Fibroblast of skin of left biceps (primary cell): ENCODE measurements at places on chromosomes 2 and 18.
A peak's percentile ranks its signal among the peaks of the same experiment; 100 is the strongest.

- DNase-seq = peak; percentile 70
Measured at GRCh38 chr2:118292991-118293390, 204.7 kb downstream of the INSIG2 start.

DNA sequence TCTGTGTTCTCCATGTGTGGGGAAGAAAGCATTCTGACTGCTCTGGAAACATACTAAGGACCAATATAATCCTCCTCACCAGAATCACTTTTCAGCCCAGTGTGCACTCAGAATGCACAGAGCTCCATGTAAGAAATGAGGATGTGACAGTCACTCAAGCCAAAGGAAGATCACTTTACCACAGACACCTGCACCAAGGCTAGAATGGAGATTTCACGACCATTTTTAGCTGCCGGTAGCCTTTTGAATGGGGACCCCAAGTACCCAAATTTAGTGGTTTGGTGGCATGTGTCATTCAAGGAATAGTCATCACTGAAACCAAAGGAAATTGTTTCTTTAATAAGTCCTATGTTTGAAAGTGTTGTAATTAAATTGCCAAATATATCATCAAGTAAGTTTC, 613.2 kb upstream of the ACVR2A start:
- no peak for DNase-seq

GRCh38 chr18:64720781-64721464, 572.0 kb upstream of the LINC00305 start:
- no peak for DNase-seq

DNA sequence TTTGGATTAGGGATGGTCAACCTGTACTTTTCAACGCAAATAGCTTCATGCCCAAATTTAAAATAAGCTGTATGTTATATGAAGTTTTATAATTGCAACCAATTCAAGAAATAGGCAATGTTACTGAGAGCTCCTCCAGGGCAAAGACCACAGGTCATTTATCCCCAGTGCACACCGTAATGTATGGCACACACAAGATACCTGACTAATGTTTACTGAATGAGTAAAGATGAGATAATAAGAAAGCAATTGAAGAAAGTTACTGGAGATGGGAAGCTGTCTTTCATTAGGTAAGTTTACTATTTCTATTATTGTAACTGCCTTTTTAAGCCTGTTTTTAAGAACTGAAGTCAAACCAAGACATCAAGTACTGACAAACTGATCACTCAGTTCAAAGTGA, 184.5 kb upstream of the VRK2 start:
- no peak for DNase-seq

- no peak for DNase-seq
Measured at GRCh38 chr2:159600752-159601151, 15.6 kb downstream of the BAZ2B start.

DNA sequence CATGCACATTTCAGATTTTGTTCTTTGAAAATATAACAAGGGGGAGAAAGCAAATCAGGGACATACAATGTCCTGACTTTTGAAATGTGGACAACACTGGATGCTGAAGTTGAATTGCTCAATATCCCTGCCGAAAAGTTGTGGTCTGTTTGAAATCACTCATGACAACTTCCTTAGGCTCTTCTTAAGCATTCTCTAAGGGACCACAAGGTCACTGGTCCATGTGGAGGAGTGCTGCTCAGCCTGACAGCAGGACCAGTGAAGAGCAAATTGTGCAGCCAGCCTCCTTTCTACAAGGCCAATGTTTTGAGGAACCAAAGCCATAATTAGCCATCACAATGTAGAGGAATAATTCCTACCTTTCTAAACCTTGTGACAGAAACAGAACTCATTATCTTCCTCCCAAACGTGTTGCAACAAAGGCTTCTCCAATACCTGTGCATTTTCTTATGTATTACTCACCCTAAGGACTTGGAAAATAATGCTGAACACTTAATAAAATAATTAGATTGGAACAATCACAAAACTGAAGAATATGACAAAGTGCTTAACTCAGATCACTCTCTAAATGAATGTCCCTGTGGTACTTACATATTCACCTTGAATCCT, 1477.6 kb upstream of the NXPH2 start:
- no peak for DNase-seq

DNA sequence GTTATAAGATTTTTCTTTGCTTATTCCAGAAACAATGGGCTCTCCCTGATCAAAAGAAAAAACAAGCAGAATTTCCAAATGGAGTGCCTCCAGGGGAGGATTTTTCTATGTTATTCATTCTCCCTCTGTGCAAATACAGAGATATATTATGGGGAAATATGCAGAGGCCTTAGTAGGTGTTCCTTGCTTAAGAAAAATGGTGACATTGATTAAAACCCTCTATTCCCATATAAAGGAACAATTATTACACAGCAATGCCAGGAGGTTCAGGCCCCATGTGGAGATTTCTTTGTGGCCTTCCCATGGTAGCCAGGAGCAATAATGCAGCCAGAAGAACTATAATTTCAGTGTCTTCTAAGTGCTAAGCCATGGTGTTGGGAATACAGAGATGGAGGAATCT, 255.9 kb upstream of the CXCR4 start:
- no peak for DNase-seq

- DNase-seq = peak; percentile 4
Measured at GRCh38 chr18:43620936-43621335, 343.6 kb upstream of the SYT4 start.

DNA sequence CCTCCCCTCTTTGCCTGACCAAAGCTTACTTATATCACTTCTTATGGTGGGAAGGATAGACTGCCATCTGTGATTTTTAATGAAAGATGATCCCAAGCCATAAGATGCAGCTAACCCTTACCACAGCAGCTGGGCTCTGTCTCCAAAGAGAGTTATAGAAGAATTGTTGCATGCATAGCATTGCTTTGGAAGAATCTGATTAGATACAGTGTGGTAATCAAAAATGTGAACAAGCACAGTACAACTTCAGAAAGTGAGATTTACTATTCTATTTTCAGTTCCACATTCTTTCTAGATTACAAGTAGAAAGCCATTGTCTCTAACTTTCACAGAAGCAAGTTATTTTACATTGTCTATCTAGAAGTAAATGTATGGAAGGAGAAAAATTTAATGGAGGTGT, 129.0 kb upstream of the ACVR2A start:
- DNase-seq = no peak
